HCT116 (cell line): ENCODE measurements at places on chromosomes 3 and 15. TPM values are rescaled to one million over a fixed set of nuclear protein-coding genes. Genes with fewer than 3 reads are reported as not detected.

DNA sequence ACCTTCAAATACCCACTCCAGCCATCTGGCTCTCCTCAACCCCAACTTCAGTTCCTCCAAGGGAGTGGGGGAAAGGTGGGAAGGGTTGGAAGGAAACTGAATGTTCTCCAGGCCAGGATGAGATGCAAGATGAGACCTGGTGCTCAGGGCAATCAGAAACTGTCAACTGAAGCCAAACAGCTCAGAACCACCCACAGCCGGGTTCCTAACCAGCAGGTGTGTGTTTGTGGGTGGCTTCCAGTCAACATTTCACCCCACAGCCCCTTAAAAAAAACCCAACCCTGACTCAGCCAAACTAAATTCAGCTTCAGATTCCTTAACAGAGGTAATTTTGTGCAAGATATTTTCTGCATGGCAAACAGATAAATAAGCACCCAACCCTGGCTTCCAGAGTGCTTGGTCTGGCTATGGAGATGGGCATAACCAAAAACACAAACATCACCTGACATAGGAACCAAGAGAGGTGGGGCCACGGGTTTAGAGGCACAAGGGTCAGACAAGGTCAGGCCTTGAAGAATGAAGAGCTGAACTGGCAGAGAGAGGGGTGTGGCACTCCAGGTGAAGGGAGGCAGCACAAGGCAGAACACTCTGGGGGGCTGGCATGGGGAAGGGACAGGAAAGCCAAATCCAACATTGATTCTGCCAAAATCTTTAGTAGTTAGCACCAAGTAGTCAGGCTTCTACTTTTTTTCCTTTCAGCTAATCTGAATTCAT lies 34.7 kb downstream of the ZNF445 start:
- no peaks in the 10 kb centered on the region for H3K4me1 ChIP-seq
- H3K27ac ChIP-seq: no peak overlapping the region
- no peaks in the 10 kb centered on the region for H3K27me3 ChIP-seq
- H3K4me3 ChIP-seq: no peak overlapping the region
- H3K36me3 ChIP-seq: peaks cover 21% of the 10 kb centered on the region; the same call in 1 of the 2 replicates

DNA sequence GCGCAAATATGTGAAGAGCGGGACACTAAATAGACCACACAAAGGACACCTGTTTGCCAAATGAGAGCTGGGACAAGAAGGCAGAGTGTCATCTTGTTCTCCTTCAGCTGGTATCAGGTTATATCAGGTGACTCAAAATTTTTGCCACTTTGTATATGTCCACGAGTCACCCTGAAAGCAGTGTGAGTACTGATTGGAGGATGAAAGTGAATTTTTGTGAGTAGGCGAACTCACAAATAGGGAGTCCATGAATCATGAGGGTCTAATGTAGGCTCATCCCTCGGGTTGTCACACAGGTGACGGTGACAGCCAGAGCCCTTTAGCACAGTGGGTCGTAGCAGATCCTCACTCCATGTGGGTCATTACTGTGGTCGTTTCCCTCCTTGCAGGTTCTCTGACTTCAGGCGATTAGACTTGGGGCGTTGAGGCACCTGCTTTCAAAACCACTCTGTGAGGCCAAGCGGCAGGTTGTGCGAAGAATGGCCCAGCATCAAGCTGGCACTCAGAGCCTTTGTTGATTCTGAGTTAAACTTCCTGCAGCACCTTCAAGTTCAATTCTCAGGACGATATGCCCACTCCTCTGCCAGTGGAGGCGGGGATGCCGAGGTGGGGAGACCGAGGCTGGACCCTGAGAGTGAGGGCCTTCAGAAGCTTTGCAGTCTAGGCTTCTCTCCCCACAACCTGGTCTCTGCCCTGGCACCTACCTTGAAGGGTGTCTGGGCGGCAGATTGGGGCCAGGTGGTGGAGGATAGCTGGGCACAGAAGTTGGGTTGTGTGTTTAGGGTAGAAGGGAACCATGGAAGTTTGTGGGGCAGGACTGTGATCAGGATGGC lies 173.8 kb downstream of the SMAD6 start:
- H3K4me3 ChIP-seq: no peak overlapping the region
- no peaks in the 10 kb centered on the region for H3K36me3 ChIP-seq
- DNase-seq: no peak
- H3K27me3 ChIP-seq: no peaks in the 10 kb centered on the region
- no peak overlapping the region for H3K27ac ChIP-seq
- H3K4me1 ChIP-seq: peaks cover 28% of the 10 kb centered on the region; the same call in 1 of the 2 replicates

DNA sequence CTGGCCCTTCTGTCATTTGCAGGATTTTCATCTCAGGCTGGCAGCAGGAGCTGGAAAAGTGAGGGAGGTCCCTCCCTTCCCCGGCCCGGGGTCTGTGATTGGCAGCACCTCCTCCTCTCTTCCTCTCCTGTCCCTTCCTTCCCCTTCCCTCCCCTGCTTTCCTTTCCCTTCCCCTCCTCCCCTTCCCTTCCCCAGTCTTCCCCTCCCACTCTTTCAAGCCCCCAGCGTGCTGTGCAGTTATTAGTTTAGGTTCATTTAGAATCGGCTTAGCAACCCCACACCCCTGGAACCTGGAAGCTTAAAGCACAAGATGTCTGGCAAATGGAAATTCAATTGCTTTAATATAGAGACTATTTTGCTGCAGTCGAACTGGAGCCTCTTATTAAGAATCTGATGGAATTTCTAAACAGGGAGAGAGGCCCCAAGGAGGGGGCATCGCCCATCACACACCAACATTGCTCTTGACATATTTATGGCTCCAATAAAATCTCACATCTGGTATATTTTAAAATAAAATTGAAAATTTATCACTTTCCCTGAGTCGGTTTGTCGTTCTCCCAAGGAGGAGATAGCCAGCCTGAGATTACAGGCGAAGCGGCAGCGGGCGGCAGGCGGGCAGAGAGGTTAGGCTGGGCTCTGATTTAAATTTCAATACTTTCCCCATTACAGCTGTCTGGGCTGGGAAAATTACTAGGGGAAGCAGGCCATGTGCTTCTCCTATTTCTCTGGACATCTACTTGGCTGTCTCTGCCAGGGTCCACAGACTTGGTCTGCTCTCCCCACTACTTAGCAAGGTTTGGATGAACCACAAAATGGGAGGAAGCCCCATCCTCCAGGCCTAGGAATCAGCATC lies 98.9 kb downstream of the LINGO1 start:
- no peak overlapping the region for H3K4me3 ChIP-seq
- no peaks in the 10 kb centered on the region for H3K4me1 ChIP-seq
- DNase-seq: no peak
- H3K27me3 ChIP-seq: peaks cover 4% of the 10 kb centered on the region; the same call in 1 of the 2 replicates

The ERICH6 gene
- not detected for total RNA-seq

The SEMA6D gene
- 0.02 TPM for total RNA-seq

The CFAP100 gene
- total RNA-seq: not detected
